ENCODE measurements at places on chromosomes 12 and 14. TPM values are rescaled to one million over a fixed set of nuclear protein-coding genes. Genes with fewer than 3 reads are reported as not detected.
A peak's percentile ranks its signal among the peaks of the same experiment; 100 is the strongest.

Gene GLIPR1L1
- not detected for total RNA-seq

- peak overlapping the region; percentile 72 for H3K27ac ChIP-seq
- H3K4me1 ChIP-seq: peaks cover 16% of the 10 kb centered on the region
- no peaks in the 10 kb centered on the region for H3K27me3 ChIP-seq
- DNase-seq: peak; percentile 67
- H3K36me3 ChIP-seq: no peaks in the 10 kb centered on the region
- peak overlapping the region; percentile 7 for H3K4me3 ChIP-seq
Observed at GRCh38 chr14:54291491-54292191, 105.2 kb upstream of the CDKN3 start.

- no peaks in the 10 kb centered on the region for H3K36me3 ChIP-seq
- peak overlapping the region; percentile 24 for H3K27ac ChIP-seq
- H3K4me3 ChIP-seq: peak overlapping the region; percentile 49
Observed at GRCh38 chr12:81596558-81596957, 162.6 kb downstream of the PPFIA2 start.

DNA sequence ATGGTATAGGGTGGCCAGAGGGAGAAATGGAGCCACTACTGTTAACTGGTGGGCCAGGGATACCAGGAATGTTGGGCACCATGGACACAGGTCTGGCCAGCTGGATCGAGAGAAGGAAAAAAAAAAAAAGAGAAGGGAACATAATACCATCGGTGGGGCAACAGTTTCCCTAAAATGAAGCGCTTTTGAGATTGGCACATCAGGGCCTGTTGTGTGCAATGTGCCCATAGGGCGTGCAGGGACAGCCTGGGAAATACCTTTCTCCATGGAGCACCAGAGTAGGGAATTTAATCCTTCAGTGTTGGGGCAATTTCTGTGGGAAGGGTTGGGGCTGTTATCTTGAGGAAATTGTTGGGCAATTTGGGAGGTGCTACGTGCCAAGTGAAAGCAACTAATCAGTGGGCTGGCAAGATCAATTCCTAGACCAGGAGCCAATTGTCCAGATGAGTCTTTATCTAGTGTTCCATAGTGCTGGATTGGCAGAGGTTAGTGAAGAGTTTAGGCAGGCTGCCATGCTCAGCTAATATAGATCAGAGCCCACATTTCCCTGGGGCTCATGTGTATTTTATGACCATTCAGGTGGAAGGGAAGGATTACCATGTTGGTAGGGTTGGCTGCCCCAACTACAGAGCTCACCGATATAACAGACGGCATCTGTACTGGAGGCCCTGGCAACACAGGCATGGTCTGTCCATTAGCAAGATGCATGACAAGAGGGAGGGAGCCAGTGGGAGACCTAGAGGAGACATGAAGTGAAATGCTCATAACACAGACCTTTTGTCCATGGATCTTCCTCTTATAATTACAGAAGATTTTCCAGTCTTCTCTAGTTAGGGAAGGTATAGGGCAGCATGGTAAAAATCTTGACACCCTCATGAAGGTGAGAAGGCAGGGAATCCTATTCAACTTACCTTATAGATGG, 25.5 kb upstream of the NPFF start:
- H3K27ac ChIP-seq: no peak overlapping the region
- DNase-seq: no peak
- H3K4me1 ChIP-seq: no peaks in the 10 kb centered on the region
- H3K36me3 ChIP-seq: peaks cover 57% of the 10 kb centered on the region
- no peak overlapping the region for H3K4me3 ChIP-seq
- H3K27me3 ChIP-seq: no peaks in the 10 kb centered on the region

- H3K4me3 ChIP-seq: peak overlapping the region; percentile 95
- no peak overlapping the region for H3K27ac ChIP-seq
- no peaks in the 10 kb centered on the region for H3K27me3 ChIP-seq
- peaks cover 16% of the 10 kb centered on the region for H3K4me1 ChIP-seq
- H3K36me3 ChIP-seq: no peaks in the 10 kb centered on the region
Observed at GRCh38 chr14:70810621-70811020, 1.3 kb upstream of the MAP3K9 start.
